ENCODE measurements at places on chromosomes 5 and 9. TPM values are rescaled to one million over a fixed set of nuclear protein-coding genes. Genes with fewer than 3 reads are reported as not detected.
A peak's percentile ranks its signal among the peaks of the same experiment; 100 is the strongest.

DNA sequence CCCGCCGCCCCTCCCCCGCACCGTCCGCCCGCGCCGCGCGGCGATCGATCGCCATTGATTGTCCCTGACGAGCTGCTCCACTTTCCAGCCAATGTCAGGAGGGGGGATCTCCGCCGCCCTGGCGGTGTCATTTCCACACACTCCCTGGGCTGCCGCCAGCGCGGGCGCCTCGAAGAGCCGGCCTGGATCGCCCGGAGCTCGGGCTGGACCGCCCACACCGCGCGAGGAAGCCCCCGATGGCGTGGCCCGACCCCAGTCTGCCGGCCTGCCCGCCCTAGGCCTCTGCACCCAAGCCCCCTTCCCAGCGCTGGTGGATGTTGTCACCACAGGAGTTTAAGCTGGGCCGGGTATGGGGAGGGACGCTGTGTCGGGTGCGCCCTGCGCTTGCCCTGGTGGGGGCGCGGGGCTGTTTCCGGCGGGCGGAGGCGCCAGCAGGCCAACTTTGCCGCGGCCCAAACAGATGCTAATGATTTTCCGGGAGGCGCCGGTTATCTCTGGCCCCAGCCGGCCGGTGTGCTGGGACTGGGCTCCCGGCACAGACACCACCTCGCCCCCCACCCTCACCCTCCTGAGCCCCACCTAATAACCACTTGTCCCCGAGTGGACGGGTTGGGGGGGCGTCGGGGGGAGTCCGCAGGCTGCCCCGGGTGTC, 10.6 kb upstream of the CXXC5 start:
- DNase-seq = peak; percentile 92

GRCh38 chr5:84191281-84191680, 193.4 kb downstream of the EDIL3 start:
- no peak for DNase-seq

- DNase-seq = no peak
Measured at GRCh38 chr5:102941111-102941510, 178.8 kb downstream of the GIN1 start.

- DNase-seq = no peak
Measured at GRCh38 chr5:147057051-147057450, 177.8 kb upstream of the STK32A start.

DNA sequence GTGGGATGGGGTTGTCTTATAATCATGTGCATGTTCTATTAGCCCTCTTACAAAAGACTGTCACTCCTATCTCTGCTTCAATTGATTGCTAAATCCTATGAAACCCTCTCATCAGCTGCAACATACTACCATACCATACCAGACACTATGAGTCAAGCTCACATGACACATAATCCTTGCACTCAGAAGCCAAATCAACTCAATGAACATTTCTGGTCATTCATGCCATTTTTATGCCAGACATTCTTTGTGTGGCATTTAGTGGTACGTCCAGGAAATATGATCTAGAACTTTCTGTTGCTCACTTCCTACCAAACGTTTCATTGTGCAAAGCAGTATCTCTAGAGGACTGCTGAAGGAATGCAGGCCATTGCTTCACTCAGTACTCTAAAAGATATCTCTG, 159.2 kb upstream of the GNA14 start:
- DNase-seq = no peak

PRR7 gene
- total RNA-seq = 12.6 TPM

CEP120 gene
- total RNA-seq = 27.2 TPM

MARVELD2 gene
- total RNA-seq = 0.13 TPM
